ENCODE measurements at places on chromosomes 16 and 17. TPM values are rescaled to one million over a fixed set of nuclear protein-coding genes. Genes with fewer than 3 reads are reported as not detected.

DNA sequence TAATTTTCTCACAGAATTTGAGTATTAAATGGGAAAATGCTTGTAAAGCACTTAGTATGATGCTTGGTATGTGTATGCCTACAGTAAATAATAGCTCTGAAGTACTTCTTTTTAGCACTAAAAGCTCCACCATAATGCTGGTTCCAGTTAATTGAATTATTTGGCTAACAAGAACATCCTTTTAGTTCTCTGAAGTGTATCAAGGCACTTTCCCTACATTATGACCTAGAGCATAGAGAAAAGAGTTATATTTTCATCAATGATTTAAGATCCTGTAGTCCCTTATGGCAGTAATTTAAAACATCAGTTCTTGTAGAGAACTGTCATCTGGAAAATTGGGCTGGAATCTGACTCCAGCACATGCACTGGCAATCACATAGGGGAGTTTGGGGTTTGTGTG is 21.9 kb upstream of the PHAF1 start:
- no peak for DNase-seq

DNA sequence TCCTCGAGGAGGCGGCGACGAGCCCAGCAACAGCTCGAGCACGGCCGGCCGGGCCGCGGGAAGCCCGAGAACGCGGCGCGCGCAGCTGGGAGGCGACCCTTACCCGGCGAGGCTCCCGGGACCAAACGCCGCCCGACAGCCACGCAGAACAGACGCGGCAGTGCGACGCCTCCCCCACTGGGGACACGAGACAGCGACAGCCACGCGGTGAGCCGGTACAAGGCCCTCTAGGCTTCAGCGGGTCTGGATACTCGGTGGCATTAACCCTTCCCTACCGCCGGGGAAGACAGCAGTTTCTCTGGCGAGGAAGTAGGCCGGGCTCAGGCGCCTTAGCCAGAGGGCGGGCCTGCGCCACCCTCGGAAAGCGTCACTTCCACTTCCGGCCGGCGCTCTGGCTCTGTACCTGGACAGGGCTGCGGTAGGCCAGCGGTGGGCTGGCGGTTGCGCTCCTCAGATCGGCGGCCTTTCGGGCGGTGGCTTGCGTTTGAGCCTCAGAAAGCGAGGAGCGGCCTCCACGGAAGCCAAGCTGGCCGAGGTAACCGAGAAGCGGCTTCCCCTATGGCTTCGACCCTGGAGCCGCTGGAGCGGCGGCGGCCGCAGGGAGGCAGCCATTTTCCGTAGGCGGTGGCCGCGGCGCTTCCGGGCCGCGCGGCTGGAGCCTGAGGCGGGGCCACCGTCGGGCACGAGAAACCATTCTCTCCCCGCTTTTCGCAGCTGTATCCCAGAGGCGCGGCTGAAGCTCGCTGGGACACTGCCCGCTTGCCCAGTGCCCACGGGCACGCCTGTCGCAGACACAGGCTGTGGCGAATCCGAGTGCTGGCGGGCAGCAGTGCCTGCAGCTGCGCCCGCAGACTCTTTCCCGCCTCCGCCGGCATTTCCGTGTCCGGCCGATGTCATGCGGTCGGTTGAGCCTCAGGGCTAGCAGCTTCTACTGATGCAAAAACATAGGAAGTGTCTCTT is at the start of the genes TIGD7 and ZNF75A:
Gene TIGD7 (minus strand): TSS at position 322 of the 960 bp plus-strand sequence. CDS start 4,816 bp downstream, outside the sequence.
Gene ZNF75A (plus strand): TSS at position 389 of the 960 bp plus-strand sequence. CDS start 2,932 bp downstream, outside the sequence.
- peak; percentile 97 for DNase-seq

DNA sequence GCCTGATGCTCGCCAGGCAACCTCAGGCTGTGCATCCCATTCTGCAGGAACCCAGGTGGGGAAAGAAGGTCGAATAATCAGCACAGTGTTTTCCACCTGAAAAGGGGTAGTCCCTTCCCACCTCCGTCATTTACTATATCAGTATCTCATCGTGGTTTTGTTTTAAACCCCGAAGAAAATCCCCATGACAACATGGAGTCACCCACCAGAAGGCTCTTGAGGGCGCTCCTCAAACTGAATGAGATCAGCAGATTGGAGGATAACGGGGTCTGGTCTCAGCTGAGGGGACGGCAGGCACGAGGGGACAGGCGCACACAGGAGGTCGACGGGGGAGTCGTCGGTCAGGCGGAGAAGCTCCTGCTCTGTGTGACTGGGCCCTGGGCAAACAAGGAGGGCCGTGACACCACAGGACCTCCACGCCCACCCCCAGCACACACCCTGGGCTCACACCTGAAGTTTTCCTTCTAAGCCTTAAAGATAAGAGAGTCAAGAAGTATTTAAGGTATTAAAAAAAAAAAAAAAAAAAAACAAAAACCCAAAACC is 44.2 kb downstream of the MARF1 start:
- DNase-seq, result no peak

- no peak for DNase-seq
Observed at GRCh38 chr17:15431196-15431595, 36.2 kb downstream of the CDRT4 start.

DNA sequence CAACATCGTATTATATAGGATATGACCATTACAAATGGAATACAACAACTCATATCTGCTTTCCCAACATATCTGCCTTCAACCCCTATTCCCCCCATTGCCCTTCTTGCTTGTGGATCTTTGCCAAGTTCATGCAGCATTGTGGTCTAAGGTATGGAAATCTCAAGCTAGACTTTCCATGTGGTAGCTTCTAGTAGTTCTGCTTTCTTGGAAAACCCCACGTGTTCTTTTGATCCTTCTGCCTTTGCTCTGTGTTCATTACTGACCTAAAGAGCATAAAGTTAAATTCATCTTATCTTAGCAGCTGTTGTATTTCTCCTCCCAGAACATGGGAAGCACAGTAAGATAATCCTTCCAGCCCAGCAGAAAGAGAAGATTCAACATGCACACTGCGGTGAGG is 202.0 kb upstream of the SALL1 start:
- no peak for DNase-seq

- DNase-seq, result no peak
Observed at GRCh38 chr17:50800196-50800700, 32.9 kb upstream of the ANKRD40CL start.

GRCh38 chr16:17193566-17194100 is 277.1 kb downstream of the XYLT1 start:
- DNase-seq, result no peak

DNA sequence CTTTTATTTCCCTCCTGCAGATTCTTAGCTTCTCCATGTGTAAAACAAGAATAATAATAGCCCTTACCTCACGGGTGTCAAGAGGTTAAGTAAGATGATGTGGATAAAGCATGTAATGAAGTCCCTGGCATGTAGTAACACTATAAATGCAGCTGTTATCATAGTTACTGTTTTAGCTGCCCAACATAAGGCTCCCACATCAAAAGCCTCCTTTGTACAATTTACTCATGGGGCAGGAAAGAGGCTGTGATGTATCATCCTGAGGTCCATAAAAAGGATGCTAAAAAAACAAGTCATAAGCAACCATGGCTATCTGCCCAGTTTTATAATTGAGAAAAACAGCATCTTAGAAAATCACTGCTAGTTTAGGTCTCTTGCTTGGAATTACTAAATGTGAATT is 339.7 kb downstream of the CA10 start:
- DNase-seq, result no peak

DNA sequence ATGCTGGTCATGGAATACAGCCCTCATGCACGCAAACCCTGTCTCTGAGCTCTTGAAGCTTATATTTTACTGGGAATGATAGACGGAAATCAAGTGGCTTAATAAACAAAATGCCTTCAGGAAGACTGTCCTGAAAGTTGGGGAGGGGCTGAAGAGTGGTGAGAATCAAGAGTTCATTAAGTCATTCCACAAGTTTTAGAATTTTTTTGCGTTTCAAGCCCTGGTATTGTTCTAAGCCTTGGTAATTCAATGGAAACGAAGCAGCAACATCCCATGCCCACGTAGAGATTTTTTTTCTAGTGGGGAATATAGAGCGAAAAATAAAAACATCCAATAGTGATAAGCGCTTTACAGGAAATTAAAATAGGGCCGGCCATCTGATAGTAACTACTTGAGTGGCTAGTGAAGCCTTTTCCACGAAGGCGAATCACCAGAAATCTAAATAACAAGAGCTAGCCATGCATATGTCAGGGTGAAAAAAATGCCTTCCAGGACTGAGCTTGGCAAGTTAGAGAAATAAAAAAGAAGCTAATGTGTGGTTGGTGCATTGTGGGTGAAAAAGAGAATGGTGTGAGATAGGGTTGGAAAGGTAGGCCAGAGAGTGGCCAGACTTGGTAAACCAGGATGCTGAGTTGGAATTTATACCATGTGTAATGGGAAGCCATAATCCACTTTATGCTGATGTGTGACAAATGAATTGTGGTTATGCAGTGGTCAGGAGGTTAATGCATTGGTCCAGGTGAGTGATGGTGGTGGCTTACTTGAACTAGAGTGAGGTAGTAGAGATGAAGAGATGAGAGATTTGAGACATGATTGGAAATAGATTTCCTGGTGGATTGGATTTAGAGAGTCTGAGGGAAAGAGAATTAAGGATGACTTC is 772 bp downstream of the PFAS start:
- DNase-seq, result no peak

DNA sequence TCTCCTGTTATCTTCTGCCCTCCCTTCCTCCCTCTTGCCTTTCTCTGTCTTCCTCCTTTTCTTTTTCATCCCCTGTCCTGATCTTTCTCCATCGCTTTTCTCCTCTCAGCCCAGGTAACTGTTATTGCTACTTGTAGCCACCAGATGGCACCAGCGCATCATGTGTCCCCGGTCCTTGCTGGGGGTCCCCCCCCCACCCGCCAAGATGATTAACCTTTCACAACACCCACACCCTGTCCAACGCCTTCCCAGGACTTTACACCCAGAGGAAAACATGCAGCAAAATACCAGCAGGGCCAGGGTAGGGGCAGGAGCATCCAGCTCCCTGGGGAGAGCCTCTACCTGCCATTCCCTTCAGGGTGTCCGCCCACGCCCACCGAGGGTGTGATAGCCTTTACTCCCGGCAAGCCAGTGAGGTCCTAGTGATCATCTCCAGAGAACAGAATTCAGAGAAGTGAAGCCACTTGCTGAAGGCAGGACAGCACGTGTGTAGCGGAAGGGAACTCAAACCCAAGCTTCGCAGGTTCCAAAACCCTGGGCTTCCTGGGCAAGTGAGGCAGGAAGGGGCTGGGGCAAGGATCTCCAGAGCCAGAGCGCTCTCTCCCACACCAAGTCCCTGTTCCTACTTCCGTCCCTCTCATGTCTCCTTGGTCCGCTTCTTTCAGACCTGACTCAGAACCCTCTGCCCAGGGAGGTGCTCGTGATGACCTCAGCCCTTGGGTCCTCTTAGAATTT is 13.4 kb upstream of the TAC4 start:
- peak; percentile 49 for DNase-seq

Gene HOXB2
- 8.4 TPM for total RNA-seq

Gene TRIM65
- 30.9 TPM for total RNA-seq

Gene KRTAP3-2
- not detected for total RNA-seq

Gene C16orf92
- not detected for total RNA-seq

Data from Caki2 (cell line).